Islet precursor cell (in vitro differentiated cells): ENCODE measurements at places on chromosomes 4 and X.
A peak's percentile ranks its signal among the peaks of the same experiment; 100 is the strongest.

GRCh38 chr4:101357751-101358150, 10.4 kb upstream of the PPP3CA start:
- no peak for DNase-seq

DNA sequence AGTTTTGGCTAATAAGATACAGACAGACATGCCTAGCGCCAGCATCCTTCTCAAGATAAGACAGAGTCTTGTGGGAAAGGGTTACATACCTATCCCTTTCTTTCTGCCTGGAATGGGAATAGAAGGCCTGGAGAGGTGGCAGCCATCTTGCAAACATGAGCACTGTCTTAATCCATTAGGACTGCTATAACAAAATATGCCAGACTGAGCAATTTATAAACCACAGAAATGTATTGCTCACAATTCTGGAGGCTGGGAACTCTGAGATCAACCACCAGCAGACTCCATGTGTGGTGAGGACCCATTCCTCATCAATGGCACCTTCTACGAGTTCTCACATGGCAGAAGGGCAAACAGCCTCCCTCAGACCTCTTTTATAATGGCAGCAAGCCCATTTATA, 26.5 kb upstream of the NEIL3 start:
- DNase-seq = no peak

DNA sequence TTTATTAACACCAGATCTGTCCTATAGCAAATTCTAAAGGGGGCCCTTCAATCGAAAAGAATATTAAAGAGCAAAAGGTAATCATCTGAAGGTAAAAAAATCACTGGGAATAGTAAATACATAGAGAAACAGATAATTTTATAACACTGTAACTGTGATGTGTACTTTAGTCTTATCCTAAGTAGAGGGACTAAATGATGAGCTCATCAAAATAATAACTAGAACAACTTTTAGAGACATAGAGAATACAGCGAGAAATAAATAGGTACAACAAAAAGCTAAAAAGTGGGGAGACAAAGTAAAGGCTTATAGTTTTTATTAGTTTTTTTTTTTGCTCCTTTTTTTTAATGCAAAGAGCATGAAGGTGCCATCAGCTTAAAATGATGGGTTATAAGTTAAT, 17.3 kb upstream of the CT83 start:
- no peak for DNase-seq

DNA sequence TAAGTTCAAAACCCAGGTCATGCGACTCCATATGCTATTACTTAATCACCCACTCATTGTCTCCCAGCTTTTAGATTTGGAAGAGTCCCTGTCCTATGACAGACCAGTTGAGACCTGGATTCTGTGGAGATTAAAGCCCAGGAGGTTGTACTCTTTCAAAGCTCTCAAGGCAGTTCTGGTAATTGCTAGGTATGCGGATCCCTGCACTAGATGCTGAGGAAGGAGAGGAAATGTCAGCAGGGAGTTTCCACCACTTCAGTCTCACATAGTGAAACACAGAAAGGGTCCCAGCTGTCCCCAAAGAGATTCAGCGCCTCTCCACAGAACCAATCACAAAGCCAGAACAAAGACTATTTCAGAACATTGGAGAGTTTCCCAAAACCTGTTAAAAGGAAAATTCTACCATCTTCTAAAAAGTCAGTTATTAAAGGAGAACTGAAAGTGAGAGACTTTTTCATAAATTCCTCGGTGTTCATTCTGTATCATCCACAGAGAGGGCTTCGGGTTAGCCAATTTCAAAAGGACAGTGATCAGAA, 53.4 kb downstream of the IRF2 start:
- no peak for DNase-seq

GRCh38 chr4:58602731-58603359, 1492.7 kb upstream of the IGFBP7 start:
- DNase-seq = no peak

DNA sequence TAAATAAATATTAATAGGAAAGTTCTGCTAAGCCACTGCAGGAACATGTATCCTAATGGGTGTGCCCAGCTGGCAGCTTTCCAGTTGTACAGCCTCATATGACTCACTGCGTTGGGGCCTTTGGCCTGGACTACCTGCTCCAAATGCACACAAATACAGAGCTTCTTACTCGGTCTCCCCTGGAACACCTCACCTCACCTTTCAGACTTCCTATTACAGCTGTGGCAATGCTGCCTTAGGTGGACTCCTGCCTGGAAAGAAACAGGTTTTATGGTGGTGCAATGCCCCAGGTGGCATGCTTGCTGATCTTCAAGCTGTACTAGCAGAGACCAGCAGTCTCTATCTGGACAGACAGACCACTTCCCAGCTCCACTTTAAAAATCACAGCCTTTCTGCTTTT, 85.7 kb upstream of the EXOC1L start:
- no peak for DNase-seq

- DNase-seq = no peak
Observed at GRCh38 chrX:124211312-124211942, 121.0 kb upstream of the TEX13D start.

GRCh38 chr4:38060829-38061431, 100.7 kb downstream of the PTTG2 start:
- DNase-seq = peak; percentile 88

GRCh38 chr4:3512279-3512678, 19.9 kb downstream of the LRPAP1 start:
- DNase-seq = no peak

- DNase-seq = peak; percentile 59
Observed at GRCh38 chrX:129115104-129115503, 408.2 kb downstream of the SMARCA1 start.

- DNase-seq = peak; percentile 81
Observed at GRCh38 chr4:61532336-61533000, 332.3 kb downstream of the ADGRL3 start.

- peak; percentile 54 for DNase-seq
Observed at GRCh38 chr4:14218641-14219040, 591.1 kb upstream of the BOD1L1 start.

- no peak for DNase-seq
Observed at GRCh38 chr4:150717952-150718351, 136.0 kb downstream of the MAB21L2 start.

DNA sequence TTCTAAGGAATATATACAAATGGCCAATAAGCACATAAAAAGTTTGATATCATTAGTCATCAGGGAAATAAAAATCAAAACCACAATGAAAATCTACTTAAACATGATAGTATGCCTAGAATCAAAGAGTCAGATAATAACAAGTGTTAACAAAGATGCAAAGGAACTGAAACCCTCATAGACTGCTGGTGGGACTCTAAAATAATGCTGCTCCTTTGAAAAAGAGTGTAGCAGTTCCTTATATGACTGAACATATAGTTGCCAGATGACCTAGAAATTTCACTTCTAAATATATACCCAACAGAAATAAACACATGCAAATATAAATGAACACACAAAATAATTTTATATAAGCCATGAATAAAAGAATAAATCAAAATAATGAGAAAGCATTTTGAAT, 205.1 kb upstream of the CTSO start:
- DNase-seq = no peak
